Esophagus (tissue), 2 donors: ENCODE measurements at places on chromosomes 2 and 18. TPM values are rescaled to one million over a fixed set of nuclear protein-coding genes. Genes with fewer than 3 reads are reported as not detected.

G6PC2 gene
- polyA plus RNA-seq = not detected

USP14 gene
- polyA plus RNA-seq = 13.8 TPM

CD8B gene
- 1.6 TPM for polyA plus RNA-seq

IL37 gene
- polyA plus RNA-seq = 0.06 TPM

SCG2 gene
- polyA plus RNA-seq = 0.20 TPM

ANKRD30BL gene
- polyA plus RNA-seq = not detected

DUSP19 gene
- 0.55 TPM for polyA plus RNA-seq

RIT2 gene
- not detected for polyA plus RNA-seq

KLHL30 gene
- 0.24 TPM for polyA plus RNA-seq

EN1 gene
- polyA plus RNA-seq = not detected

TMEM185B gene
- 8.8 TPM for polyA plus RNA-seq

DLX2 gene
- polyA plus RNA-seq = not detected

UGT1A10 gene
- 9.1 TPM for polyA plus RNA-seq

LRPPRC gene
- 11.2 TPM for polyA plus RNA-seq

ABCG5 gene
- 0.01 TPM for polyA plus RNA-seq

AP1S3 gene
- 2.2 TPM for polyA plus RNA-seq

CRYGB gene
- not detected for polyA plus RNA-seq

OXER1 gene
- polyA plus RNA-seq = 2.5 TPM

RND3 gene
- 47.6 TPM for polyA plus RNA-seq

SLC38A11 gene
- 0.41 TPM for polyA plus RNA-seq

HPCAL1 gene
- 6.2 TPM for polyA plus RNA-seq

CNTNAP5 gene
- not detected for polyA plus RNA-seq

GPATCH11 gene
- 2.8 TPM for polyA plus RNA-seq

CBLN2 gene
- polyA plus RNA-seq = not detected

ASB18 gene
- polyA plus RNA-seq = not detected

DNAJC5G gene
- polyA plus RNA-seq = 0.14 TPM

SCN9A gene
- 0.12 TPM for polyA plus RNA-seq

SNRNP200 gene
- 52.5 TPM for polyA plus RNA-seq

IGFBP5 gene
- 46.5 TPM for polyA plus RNA-seq

ST6GAL2 gene
- 1.1 TPM for polyA plus RNA-seq
